ENCODE measurements at places on chromosomes 6 and 20.

GRCh38 chr6:139659196-139659595 is 284.7 kb upstream of the CITED2 start:
- DNase-seq, result no peak

- no peak for DNase-seq
These were observed 173.1 kb downstream of the EYA2 start for GRCh38 chr20:47067776-47068175.

DNA sequence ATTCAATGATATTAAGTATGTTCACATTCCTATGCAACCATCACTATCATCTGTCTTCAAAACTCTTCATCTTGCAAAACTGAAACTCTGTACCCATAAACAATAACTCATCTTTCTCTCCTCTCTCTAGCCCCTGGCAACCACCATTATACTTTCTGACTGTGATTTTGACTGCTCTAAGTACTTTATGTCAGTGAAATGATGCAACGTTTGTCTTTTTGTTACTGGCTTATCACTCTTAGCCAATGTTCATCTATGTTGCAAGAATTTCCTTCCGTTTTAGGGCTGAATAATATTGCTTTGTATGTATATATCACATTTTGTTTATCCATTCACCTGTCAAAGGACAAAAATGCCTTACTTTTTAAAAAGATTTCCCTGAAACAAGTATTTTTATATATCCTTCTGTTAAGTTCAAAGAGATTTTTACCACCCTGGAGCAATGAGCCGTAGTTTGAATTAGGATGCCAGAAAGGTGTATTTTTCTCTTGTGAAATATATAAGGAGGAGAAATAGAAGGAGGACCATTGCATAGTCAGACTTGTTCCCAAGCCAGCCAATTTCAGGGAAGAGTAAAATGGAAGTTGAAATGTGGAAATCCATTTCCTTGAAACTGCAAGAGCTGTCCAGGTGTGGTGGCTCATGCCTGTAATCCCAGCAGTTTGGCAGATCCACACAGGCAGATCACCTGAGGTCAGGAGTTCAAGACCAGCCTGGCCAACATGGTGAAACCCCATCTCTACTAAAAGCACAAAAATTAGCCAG is 4.0 kb upstream of the CGAS start:
- DNase-seq, result no peak

DNA sequence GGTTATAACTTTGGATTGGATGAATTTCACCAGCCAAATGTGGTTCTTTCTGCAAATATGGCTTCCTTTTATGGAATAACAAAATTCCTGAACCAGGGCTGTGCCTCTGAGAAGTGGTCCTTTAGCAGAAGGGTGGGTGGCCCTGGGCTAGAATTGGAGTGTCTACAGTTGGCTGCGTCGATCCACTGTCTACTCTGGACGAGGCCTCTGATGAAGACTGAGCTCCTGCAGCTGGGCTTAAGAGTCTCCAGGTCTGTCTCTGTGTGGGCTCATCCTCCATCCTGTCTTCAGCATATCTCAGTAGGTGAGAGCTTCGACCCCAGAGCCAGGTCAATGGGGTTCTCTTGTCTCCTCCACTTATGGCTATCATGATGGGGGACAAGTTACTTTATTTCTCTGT is 166.3 kb upstream of the PMEPA1 start:
- no peak for DNase-seq

DNA sequence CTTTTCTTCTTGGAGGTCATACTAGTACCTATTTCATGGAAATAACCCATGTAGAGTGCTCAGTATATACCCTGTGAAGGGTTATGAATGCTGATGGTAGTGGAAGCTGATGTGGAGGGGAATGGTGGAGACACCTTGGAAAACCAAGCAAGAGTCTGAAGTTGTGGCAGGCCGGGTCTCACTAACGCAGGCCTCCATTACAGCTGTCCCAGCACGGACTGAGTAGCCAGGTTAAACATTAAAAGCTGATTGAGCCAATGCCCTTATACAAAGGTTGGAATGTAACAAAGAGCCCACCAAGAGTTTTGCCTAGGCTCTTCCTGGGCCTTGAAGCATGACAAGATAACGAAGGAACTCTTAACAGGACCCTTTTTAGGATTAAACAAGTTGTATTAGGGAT is 2.1 kb upstream of the PCMTD2 start:
- no peak for DNase-seq

- DNase-seq, result no peak
These were observed 1.6 kb upstream of the PSMB8 start for GRCh38 chr6:32845384-32845884.

DNA sequence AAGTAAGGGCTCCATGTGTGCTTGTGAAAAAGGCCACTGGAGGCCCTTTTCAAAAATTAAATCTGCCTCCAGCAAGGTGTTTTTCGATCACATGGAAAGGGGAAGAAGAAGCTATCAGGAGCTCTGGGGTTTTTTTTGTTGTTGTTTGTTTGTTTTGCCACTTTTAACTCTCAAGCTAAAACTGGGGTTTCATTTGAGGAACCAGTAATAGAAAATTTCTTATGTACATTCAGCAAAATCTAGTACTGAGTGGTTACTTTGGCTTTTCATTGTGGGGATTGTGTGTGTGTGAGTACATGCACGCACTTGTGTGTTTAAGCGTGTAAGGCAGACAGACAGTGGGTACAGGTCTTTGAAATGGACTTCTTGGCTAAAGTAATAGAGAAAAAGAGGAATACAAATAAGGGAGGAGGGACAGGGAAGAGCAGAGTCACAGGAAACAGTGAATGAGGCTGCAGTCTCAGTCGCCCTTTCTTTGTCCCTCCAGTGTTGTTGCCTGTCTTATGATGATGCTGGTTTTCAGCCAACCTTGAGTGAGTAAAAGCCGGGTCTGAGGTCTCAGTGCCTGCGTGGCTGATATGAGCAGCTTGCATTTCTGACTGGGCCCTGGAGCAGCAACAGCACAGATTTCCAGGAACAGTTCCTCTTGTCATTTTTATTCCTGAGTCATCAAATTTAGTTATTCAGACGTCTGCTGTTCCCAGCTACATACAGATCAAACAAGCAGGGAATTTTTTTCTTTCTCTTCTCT is 26.2 kb downstream of the SLC16A10 start:
- no peak for DNase-seq

- DNase-seq, result no peak
These were observed 161.4 kb downstream of the DNAH8 start for GRCh38 chr6:38876475-38876874.

- no peak for DNase-seq
These were observed 49.4 kb downstream of the ERMARD start for GRCh38 chr6:169800668-169801395.

GRCh38 chr6:88455317-88455716 is 289.2 kb upstream of the CNR1 start:
- DNase-seq, result no peak

- no peak for DNase-seq
These were observed 32.4 kb downstream of the PLEKHG1 start for GRCh38 chr6:150631984-150632642.

- DNase-seq, result no peak
These were observed 32.5 kb downstream of the CTNNBL1 start for GRCh38 chr20:37726321-37726720.

DNA sequence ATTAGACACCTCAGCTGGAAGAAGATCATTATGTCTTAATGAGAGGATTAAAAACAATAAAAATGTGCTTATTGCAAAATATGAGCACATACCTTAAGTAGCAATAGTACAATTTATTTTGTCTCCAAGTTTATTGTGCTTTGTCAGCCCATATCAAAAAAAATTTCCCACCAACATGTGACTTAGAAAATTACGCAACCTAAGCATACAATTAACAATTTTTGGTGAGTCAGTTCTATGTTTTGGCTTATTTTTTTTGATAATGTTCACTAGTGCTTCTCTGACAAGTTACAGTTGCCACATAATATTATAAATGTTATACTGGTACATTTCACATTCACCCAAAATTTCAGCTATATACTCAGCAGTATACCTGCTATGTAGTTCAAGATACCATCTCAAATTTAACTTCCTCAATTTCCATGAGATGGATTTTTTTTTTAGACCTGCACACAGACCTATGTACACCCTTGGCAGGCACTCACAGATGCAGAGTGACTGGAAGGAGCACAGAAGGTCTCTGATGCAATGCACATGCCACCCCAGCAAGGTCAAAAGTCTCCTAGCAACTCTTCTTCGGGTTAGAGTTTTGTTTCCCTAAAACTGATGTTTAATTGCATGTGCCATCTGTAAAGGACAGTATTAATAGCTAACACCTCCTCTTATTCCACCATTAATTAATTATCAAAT is 112.4 kb downstream of the PRKN start:
- no peak for DNase-seq

GRCh38 chr20:44038681-44039123 is 124.0 kb downstream of the TOX2 start:
- DNase-seq, result no peak

DNA sequence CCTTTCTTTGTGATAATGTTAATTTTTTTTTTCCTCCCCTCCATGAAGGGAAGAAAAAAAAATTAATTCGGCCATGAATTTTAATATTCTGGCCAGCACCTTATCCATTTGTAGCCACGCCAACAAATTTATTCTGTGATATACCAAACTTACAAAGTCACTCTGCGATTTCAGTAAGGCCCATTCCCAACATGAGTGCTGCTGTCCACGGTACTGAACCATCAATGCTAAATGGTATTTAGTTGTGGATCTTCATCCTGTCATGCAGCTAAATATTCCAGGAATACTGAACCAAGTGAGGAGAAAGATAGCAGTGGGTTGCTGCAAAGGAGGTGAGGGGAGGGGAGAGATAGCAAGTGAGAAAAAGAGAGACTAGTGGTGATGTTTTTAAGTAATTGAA is 19.5 kb upstream of the RSPH4A start:
- DNase-seq, result no peak

DNA sequence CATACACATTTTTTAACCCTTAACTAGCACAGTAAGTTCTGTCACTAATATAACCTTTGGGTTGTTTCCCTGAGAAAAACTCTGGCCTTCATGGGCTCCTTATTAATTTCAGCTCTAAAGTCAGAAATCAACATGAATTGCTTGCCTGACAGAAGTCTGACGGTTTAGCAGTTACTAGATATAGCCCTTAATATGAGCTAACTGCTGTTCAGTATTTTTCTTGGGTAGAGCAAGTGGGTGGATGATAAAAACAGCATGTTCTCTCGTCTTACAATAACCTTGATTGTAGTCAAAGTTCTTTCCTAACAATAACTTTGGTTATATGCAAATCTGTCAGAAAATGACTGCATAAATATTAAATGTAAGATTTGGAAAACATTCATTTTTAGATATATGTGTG is 81.0 kb downstream of the SH3BGRL2 start:
- no peak for DNase-seq

GRCh38 chr6:105499931-105500330 is 97.0 kb upstream of the PREP start:
- DNase-seq, result no peak

DNA sequence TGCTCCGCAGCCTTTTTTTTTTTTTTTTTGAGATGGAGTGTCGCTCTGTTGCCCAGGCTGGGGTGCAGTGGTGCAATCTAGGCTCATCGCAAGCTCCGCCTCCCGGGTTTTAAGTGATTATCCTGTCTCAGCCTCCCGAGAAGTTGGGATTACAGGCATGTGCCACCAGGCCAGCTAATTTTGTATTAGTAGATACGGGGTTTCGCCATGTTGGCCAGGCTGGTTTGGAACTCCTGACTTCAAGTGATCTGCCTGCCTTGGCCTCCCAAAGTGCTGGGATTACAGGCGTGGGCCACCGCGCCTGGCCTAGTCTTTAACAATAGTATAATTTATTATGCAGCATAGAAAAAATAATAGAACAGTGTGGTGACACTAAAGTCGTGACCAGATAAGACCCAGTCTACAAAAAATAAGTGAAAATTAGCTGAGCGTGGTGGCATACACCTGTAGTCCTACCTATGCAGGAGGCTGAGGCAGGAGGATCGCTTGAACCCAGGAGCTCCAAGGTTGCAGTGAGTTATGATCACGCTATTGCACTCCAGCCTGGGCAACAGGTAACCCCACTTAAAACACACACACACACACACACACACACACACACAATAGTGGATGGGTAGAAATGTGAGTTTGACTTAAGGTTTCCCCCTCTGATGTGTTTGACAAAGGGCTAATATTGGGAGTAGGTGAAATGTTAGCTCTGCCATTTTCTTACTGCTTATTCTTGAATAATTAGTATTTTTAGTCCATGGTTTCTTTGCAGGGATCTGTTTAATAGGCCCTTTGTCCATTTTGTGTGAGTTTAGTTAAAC is 6.5 kb downstream of the PIM1 start:
- no peak for DNase-seq

GRCh38 chr20:54620611-54621010 is 145.2 kb downstream of the DOK5 start:
- no peak for DNase-seq

DNA sequence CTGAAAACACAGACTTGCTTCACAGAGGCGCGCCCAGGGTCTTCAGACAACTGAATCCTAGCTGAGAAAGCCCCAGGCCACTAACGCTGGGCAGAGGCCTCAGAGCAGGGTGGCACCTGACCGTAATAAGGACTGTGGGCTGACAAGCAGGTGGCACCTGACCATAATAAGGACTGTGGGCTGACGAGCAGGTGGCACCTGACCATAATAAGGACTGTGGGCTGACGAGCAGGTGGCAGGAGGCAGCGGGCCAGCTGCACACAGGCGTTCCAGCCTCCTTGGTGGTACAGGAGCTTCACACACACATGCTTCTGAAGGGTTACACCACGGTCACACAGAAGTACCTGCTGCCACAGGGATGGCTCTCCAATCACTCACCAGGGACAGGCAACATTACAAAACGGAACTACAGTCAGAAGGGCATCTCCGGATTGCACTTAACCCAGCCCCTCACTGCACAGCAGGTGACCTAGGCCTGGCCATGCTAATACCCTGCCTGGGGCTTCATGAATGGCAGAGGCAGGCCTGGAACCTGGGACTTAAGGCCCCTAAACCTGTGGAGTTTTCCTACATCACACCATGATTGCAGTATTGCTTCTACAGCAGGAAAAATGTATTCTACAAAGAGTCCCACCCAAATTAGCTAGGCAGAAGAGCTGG is 50.8 kb downstream of the PSMG4 start:
- no peak for DNase-seq

GRCh38 chr6:79780881-79781280 is 149.8 kb downstream of the SH3BGRL2 start:
- DNase-seq, result no peak

- DNase-seq, result no peak
These were observed 68.3 kb downstream of the NPEPL1 start for GRCh38 chr20:58760856-58761255.

DNA sequence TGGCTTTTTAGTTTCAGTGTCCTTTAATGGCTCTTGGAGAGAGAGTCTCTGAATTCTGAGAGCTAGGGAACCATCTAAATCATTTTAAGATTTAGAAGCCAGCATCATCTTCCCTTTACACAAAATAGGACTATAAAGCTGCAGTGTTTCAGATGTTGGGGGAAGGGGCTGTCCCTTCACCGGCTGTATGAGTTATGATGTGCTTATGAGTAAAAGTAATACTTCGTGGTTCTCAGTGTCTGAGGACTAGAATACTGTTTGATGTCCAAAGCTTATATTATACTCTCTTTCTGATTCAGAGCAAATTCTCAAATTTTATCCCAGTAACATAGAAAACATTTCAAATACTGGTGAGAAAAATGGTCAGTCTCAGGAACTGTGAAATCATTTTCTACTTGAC is 63.5 kb upstream of the FAM8A1 start:
- no peak for DNase-seq

- DNase-seq, result no peak
These were observed 40.9 kb upstream of the LYRM2 start for GRCh38 chr6:89679215-89680120.

GRCh38 chr6:130681028-130681427 is 146.2 kb upstream of the SMLR1 start:
- no peak for DNase-seq

GRCh38 chr6:31227143-31227542 is 44.7 kb downstream of the HLA-C start:
- DNase-seq, result no peak

GRCh38 chr20:8005575-8006366 is 13.8 kb downstream of the TMX4 start:
- no peak for DNase-seq

All from activated naive CD4-positive, alpha-beta T cell (primary cell).